Mucosa of gallbladder (tissue), 1 donor: ENCODE measurements at places on chromosomes 7 and 10. TPM values are rescaled to one million over a fixed set of nuclear protein-coding genes. Genes with fewer than 3 reads are reported as not detected.

Gene CRYGN
- 0.43 TPM for total RNA-seq

Gene CCNJ
- total RNA-seq = 4.7 TPM

Gene ADRB1
- total RNA-seq = 1.7 TPM

Gene COL28A1
- 5.1 TPM for total RNA-seq

Gene GHRHR
- 12.3 TPM for total RNA-seq

Gene HHEX
- 69.2 TPM for total RNA-seq

Gene GATA3
- total RNA-seq = 1.5 TPM

Gene CHST3
- 10.3 TPM for total RNA-seq

Gene PTEN
- 89.9 TPM for total RNA-seq
